Smooth muscle cell of the umbilical artery (primary cell): ENCODE measurements at places on chromosomes 4 and X. TPM values are rescaled to one million over a fixed set of nuclear protein-coding genes. Genes with fewer than 3 reads are reported as not detected.

The FAAH2 gene
- under 0.01 and 0.05 TPM in 2 replicates for total RNA-seq

The ELOVL6 gene
- 18.1 and 50.9 TPM in 2 replicates for total RNA-seq

The MXRA5 gene
- total RNA-seq, result 6.6 and 60.6 TPM in 2 replicates

The KLHL2 gene
- total RNA-seq, result 18.1 and 24.3 TPM in 2 replicates

The FGFR3 gene
- 0.59 and 1.3 TPM in 2 replicates for total RNA-seq

The NRK gene
- total RNA-seq, result 0.51 and 1.8 TPM in 2 replicates

The IL9R gene
- not detected in 2 replicates for total RNA-seq

The ADRA2C gene
- 0.89 and 2.6 TPM in 2 replicates for total RNA-seq

The TKTL2 gene
- not detected in 2 replicates for total RNA-seq

The SRPX gene
- 94.4 and 124 TPM in 2 replicates for total RNA-seq

The ITGB1BP2 gene
- 4.2 and 6.0 TPM in 2 replicates for total RNA-seq

The PRKG2 gene
- under 0.01 and 0.05 TPM in 2 replicates for total RNA-seq

The NOX1 gene
- not detected in 2 replicates for total RNA-seq

The LNX1 gene
- 2.0 and 4.5 TPM in 2 replicates for total RNA-seq

The MED12 gene
- total RNA-seq, result 26.1 and 34.4 TPM in 2 replicates

The RNF128 gene
- 9.2 and 29.3 TPM in 2 replicates for total RNA-seq

The MAGEB16 gene
- total RNA-seq, result not detected in 2 replicates

The CSAG3 gene
- not detected in 2 replicates for total RNA-seq

The CASK gene
- 94.3 and 116 TPM in 2 replicates for total RNA-seq

The ASB9 gene
- 1.2 TPM in 2 replicates for total RNA-seq

The TCEAL7 gene
- total RNA-seq, result 15.9 and 26.1 TPM in 2 replicates

The LUZP4 gene
- not detected in 2 replicates for total RNA-seq

The SPANXC gene
- not detected in 2 replicates for total RNA-seq

The EIF4E gene
- 229 and 397 TPM in 2 replicates for total RNA-seq

The CENPVL3 gene
- not detected in 2 replicates for total RNA-seq

The SSX3 gene
- total RNA-seq, result not detected in 2 replicates

The SH3BP2 gene
- total RNA-seq, result 12.2 and 19.1 TPM in 2 replicates

The AMTN gene
- total RNA-seq, result not detected in 2 replicates

The SHROOM2 gene
- 3.0 and 4.5 TPM in 2 replicates for total RNA-seq

The SERTM2 gene
- 0.05 and 1.5 TPM in 2 replicates for total RNA-seq

The GCNA gene
- 3.0 and 3.3 TPM in 2 replicates for total RNA-seq

The MUC7 gene
- total RNA-seq, result not detected in 2 replicates

The APELA gene
- total RNA-seq, result not detected in 2 replicates

The CLDN34 gene
- not detected in 2 replicates for total RNA-seq

The ASB11 gene
- not detected in 2 replicates for total RNA-seq

The LRRC66 gene
- 0.89 and 1.5 TPM in 2 replicates for total RNA-seq

The PLAC8 gene
- total RNA-seq, result not detected in 2 replicates

The POLN gene
- 5.3 TPM in 2 replicates for total RNA-seq

The P2RY4 gene
- total RNA-seq, result 0.14 TPM in 1 of 2 replicates, not detected in the other

The LRIT3 gene
- under 0.01 and 0.05 TPM in 2 replicates for total RNA-seq

The DIPK2B gene
- total RNA-seq, result under 0.01 and 0.05 TPM in 2 replicates

The CXorf58 gene
- total RNA-seq, result not detected in 2 replicates

The TMEM154 gene
- 4.8 and 9.8 TPM in 2 replicates for total RNA-seq

The PPEF2 gene
- total RNA-seq, result not detected in 2 replicates

The PPP4R3C gene
- total RNA-seq, result not detected in 2 replicates

The N4BP2 gene
- 4.8 and 7.8 TPM in 2 replicates for total RNA-seq

The C4orf36 gene
- total RNA-seq, result 0.42 TPM in 1 of 2 replicates, not detected in the other

The AFM gene
- total RNA-seq, result not detected in 2 replicates

The TCEAL3 gene
- 15.8 and 16.3 TPM in 2 replicates for total RNA-seq

The SRPX2 gene
- 122 and 176 TPM in 2 replicates for total RNA-seq

The MND1 gene
- 1.8 and 3.0 TPM in 2 replicates for total RNA-seq

The DYNLT3 gene
- total RNA-seq, result 75.4 and 78.7 TPM in 2 replicates

The NKX6-1 gene
- total RNA-seq, result not detected in 2 replicates

The TMEM165 gene
- 147 and 235 TPM in 2 replicates for total RNA-seq

The UGT2B17 gene
- not detected in 2 replicates for total RNA-seq
